ENCODE measurements at places on chromosomes 1 and 21.

- DNase-seq, result no peak
These were observed 4.0 kb downstream of the EDN2 start for GRCh38 chr1:41480204-41481108.

- no peak for DNase-seq
These were observed 33.0 kb downstream of the LAMC2 start for GRCh38 chr1:183218971-183219615.

DNA sequence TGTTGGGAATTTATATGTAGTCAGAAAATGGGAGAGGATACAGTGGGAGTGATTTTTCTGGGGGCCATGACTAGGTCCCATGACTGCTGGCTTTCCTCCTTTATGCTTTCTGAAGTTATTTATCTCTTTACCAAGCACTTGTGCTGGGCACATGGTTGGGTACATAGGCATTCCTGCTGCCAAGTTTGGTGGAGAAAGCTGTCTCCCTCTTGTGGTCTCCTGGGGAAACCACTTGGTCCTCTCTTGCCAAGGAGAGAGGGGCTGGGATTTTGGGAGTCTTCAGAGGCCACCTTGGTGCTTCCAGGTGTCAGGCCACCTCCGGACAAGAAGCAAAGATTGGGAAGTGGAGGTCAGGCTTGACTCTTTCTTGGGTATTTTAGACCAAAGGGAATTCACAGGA is 120.2 kb upstream of the KCNE2 start:
- DNase-seq, result no peak

GRCh38 chr21:33266050-33266788 is at the start of gene IL10RB:
Gene IL10RB, plus strand, starts transcription at chr21:33266367. Its CDS starts 99 bp downstream, at chr21:33266466.
- DNase-seq, result peak; percentile 58

GRCh38 chr1:58629031-58629462 is 52.0 kb upstream of the TACSTD2 start:
- DNase-seq, result no peak

DNA sequence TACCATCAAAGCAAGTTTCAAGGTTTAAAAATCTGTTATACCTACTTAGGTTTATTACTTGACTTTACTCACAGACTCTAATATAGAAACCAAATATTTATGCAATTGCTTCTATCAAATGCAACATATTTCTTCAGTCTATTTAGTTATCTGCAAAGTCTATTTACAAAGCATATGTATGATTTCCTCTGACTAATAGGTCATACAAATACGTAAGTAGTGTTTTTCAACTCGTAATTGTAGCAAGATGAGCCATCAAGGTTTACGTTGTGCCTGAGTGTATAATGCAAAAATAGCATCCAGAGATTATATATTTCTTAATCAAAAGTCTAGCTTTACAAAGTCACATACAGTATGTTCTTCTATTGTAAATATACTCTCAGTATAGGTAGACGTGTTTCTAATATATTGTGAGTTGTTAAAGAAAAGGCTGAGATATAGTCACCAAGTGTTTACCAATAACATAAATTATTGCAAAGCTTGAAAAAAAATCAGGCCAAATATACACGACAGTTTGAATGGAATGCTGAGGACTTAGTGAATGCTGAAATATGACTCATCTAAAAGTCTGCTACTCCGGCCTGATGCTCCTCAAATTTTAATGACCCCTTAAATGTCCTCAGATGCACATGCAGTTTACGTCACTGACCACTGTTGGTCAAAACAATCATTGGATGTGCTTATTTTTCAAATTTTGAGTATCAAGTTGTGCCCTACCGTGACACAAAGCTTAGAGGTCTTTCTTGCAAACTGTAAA is 48.4 kb downstream of the ADAMTS5 start:
- DNase-seq, result no peak

All from NCI-H1930 (cell line).